ENCODE measurements at places on chromosomes 5 and 9. TPM values are rescaled to one million over a fixed set of nuclear protein-coding genes. Genes with fewer than 3 reads are reported as not detected.

ORM1 gene
- 1.6 TPM for total RNA-seq

FRMPD1 gene
- 0.36 TPM for total RNA-seq

ZFP2 gene
- total RNA-seq: 1.8 TPM

MARCHF11 gene
- total RNA-seq: 1.2 TPM

- no peak overlapping the region for H3K4me3 ChIP-seq
- peaks cover 28% of the 10 kb centered on the region for H3K4me1 ChIP-seq
- peak overlapping the region; percentile 57 for H3K27ac ChIP-seq
- no peaks in the 10 kb centered on the region for H3K27me3 ChIP-seq
- no peak for DNase-seq
- peaks cover 6% of the 10 kb centered on the region for H3K36me3 ChIP-seq
These were observed 14.0 kb downstream of the SNX18 start for GRCh38 chr5:54531546-54531945.

GRCh38 chr5:15483351-15484097 is 16.5 kb upstream of the FBXL7 start:
- H3K4me1 ChIP-seq: peaks cover 4% of the 10 kb centered on the region
- H3K4me3 ChIP-seq: no peak overlapping the region
- no peak for DNase-seq
- no peaks in the 10 kb centered on the region for H3K36me3 ChIP-seq
- H3K27ac ChIP-seq: no peak overlapping the region

RXRA gene
- total RNA-seq: 66.9 TPM

PAM gene
- total RNA-seq: 116 TPM

STING1 gene
- total RNA-seq: 7.7 TPM

Measured in type B pancreatic cell (in vitro differentiated cells).